Mucosa of gallbladder (tissue), 1 donor: ENCODE measurements at places on chromosomes 13 and 19. TPM values are rescaled to one million over a fixed set of nuclear protein-coding genes. Genes with fewer than 3 reads are reported as not detected.

DNA sequence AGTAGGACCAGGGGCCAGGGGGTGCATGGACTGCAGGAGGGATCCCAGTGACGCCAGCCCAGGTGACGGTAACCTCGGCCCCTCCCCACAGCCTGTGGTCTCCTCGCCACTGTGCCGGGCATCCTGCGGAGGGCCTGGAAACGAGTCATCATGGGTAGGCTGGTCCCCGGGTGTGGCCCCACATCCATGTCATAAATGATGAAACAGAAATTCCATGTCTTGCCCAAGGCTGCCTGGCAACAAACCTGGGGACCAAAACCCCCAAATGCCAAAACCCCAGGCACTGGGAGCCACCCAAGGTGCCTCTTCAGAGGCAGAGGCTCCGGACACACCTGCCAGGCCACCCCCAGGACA is 20.9 kb downstream of the MAP2K2 start:
- DNase-seq: no peak

DNA sequence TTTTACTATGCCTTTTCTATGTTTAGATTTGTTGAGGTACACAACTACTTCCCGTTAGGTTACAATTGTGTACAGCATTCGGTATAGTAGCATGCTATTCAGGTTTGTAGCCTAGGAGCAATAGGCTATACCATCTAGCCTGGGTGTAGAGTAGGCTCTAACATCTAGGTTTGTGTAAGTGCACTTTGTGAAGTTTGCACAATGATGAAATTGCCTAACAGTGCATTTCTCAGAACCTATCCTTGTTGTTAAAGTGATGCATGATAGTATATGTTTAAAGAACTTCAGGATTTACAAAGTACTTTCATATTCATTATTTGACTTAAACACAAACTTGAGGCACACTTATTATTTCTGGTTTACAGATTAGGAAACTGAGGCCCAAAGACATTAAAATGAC is 11.5 kb upstream of the SERPINE3 start:
- DNase-seq: no peak

DNA sequence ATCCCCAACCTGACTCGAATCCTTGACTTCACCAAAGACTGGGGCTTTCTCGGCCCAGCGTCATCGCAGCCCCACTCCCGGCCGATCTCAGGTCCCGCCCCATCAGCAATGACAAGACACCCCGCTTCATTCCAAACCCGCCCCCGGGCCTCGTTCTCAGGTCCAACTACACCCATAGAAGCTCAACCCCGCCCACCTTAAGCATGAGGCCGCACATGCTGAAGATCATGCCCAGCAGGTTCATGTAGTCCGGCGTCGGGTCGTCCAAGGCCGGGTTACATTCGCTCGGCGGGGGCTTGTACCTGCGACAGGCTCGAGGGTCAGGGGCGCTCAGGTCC is 2.3 kb downstream of the WDR83 start:
- DNase-seq: peak; percentile 29

The UBE2L5 gene
- not detected for total RNA-seq

GRCh38 chr13:92315265-92315664 is 911.3 kb upstream of the GPC6 start:
- no peak for DNase-seq

- DNase-seq: no peak
Observed at GRCh38 chr13:60012488-60012887, 151.2 kb downstream of the DIAPH3 start.

DNA sequence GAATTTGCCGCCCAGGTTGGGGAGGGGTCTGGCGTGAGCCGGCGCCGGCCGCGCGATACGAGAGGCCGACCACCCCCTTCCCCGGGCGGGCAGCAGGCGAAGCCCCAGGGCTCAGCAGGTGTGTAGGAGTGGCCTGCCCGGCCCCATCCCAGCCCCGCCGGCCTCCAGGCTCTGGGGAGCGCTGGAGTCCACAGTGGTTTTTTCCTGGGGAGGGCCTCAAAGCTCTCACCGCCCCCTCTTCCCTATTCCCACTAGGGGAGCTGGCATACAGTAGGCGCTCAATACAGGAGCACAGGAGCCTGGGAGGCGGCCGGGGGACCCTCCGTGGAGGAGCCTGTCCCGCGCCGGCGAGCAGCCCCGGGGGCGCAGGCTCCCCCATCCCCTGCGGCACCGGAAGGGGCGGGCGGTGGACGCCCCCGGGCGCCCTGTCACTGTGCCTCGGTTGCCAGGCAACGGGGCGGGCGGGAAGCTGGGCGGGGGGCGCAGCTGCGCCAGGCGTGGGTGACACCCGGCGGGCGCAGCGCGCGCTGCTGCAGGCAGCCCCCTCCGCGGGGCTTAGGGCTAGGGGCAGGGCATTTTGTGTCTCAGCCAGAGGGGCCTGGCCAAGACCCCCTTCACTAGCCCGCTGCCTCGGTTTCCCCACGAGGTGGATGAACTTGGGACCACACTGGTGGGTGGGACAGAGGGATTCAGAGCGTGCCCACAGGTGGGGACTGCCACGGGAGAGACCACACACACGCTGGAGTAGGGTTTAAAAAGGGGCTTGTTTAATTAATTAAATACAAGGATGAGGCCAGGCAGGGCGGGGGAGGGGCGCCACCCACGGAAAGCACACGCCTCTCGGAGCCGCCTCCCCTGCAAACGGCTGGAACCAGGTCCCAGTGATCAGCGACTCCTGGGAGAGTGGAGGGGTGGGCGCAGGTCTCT is 3.6 kb upstream of the REXO1 start:
- no peak for DNase-seq

- DNase-seq: no peak
Observed at GRCh38 chr13:113923376-113924063, 50.4 kb downstream of the C13orf46 start.

- no peak for DNase-seq
Observed at GRCh38 chr13:71493189-71493588, 373.8 kb downstream of the DACH1 start.

The ZNF99 gene
- total RNA-seq: 0.14 TPM

GRCh38 chr19:54921082-54921481 is 15.1 kb downstream of the NCR1 start:
- DNase-seq: no peak

The LCP1 gene
- 43.4 TPM for total RNA-seq

GRCh38 chr19:48835734-48836088 is 580 bp downstream of the HSD17B14 start:
- peak; percentile 95 for DNase-seq

The NXNL1 gene
- total RNA-seq: not detected

DNA sequence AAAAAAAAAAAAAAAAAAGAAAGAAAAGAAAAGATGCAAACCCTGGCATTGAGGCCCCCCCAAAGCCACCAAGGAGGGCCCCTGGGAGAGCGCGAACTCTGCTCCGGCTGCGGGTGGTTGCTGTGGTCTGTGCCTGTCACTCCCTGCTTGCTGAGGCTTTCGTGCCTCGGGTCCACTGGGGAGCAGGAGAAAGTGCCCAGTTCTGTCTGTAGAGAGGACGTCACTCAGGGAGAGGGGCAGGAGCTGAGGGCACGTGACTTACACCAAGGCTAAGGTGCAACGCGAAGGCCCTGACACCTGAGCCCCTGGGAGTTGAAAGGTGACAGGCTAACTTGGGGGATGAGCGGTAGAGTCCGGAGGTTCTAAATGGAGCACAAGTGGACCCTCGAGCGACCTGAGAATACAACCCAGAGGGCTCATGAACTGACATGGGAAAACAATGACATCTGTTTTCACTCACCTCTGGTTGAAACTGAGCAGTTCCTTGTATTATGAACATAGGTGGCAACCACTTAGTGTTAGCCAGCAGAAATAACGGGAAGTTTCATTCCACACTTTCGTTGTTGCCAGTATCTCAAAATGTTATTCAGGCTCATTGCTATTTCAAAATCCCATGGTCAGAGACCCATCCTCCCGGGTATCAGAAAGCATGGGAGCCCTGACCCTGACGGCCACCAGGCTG is 69.2 kb upstream of the TM9SF2 start:
- no peak for DNase-seq

DNA sequence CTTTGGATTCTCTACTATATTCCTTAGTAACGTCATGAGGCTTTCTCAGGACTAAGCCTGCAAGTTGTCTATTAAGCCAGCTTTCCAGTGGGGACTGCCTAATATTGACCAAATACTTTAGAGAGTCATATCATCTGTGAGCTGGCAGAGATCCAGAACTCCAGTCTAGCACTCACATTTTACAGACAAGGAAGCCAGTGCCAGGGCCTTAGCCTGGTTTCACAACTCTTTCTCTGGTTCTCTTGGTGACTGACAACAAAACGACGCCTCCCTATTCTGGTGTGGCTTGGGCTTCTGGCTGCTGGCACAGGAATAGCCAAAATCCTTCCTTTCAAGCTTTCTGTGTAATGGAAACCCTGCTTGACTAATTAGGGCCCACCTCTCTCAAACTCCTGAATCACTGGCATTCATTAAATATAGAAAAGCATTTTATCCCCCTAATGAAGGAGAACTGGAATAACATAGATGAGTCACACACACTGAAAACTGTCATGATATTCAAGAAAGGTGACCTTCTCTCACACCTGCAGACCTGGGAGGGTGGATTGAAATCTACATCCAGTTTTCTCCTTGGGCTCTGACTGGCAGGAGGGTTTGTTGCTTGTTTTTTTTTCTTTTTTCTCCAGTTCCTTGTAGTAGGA is 75.2 kb upstream of the UBL3 start:
- DNase-seq: peak; percentile 93

The ZNF606 gene
- 23.3 TPM for total RNA-seq

DNA sequence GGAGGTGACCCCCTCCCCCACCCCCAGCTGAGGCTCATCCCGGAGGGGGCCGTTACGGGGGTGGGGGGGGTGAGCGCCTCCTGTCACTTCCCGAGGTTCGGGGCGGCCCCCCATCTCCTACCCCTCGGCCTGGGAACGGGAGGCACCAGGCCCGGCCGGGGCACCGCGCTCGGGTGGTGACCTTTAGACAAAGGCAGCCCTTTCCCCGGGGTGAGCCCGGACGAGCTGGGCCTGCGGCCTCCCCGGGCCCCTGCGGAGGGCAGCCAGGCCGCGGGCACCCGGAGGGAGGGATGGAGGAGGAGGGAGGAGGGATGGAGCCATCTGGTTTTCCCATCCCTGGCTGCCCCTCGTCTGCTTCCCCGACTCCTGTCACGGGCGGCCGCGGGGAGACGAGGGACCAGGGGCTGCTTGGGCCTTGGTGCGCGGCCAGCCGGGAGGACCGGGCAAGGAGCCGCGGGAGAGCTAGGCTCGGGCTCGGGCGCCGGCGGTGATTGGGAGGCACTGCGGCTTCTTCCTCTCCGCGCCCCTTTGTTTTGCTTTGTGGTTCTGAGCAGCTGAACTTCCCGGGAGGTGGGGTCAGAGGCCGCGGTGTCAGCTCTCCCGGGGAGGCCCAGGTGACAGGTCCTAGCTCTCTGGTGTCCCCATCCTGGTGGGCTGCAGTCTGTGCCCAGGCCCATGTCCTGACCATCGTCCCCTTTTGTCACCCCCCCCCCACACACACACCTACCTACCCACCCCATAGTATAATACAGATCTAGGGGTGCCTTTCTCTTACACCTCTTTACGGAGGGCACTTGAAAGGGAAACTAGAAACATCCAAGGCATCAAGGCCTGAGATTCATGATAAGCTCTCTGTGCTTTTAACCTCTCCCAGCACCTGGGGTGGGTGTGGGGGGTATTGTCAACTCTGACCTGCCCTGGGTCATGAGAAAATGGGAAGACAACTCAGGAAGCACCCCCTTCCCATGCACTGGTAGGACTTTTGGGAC is 1.3 kb downstream of the BICRA start:
- DNase-seq: no peak

- DNase-seq: no peak
Observed at GRCh38 chr19:30036154-30037129, 94.4 kb downstream of the URI1 start.

GRCh38 chr13:101880581-101880980 is 428.1 kb downstream of the ITGBL1 start:
- DNase-seq: no peak

DNA sequence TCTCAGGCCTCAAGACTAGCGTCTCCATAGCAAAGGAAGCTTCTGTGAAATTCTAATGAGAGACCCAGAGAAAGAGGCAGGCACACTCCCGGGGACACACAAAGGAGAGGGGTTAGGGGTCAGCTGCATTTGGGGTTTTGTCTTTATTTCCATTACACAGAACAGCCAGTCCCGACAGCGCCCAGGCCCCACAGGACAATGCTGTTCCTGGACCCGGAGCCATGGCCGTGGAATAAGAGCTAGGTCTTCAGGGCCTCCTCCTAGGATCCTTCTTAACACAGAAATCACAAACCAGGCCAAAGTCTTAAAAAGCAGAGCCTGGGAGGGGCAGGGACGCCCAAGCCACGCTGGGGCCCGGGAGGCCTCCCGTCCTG is 22.8 kb downstream of the KCTD15 start:
- DNase-seq: no peak

DNA sequence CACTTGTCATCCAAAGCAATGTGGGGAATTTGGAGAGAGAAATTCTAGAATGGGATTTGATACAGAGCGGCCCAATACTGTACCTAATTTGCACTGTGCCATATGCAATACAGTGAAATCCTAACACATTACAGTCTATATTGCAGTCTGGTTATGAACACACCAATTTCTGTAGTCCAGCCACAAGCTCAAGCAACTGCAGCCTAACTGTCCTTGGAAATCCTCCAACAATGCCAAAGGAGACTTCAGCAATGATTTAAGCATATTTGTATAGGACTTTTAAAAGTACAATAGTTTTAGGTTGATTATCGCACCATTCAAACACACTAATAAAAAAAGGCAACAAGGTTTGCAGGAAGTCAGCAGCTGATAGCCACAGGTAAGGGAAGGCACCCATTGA is 17.3 kb downstream of the DIAPH3 start:
- DNase-seq: no peak

DNA sequence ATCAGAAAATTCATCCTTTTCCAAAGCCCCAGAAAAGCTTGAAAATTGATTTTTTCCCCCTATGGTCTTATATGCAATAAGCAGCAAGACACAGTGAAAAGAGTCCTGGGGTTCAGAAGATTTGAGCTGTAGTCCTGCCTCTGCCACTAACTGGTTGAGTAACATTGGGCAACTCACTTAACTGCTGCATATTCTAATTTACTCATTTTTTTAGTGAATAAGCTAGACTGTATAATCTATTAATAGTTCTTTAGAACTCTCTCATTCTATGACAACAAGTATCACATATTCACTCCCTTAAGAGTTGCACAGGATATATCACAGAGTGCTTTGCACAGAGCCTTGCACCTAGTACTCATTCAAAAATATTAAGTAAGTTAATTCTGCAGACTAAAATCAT is 110.8 kb downstream of the STOML3 start:
- DNase-seq: no peak
